Vagina (tissue), 2 donors: ENCODE measurements at places on chromosomes 2 and 18.

GRCh38 chr18:80244956-80245730 lies 2.2 kb downstream of the PARD6G start:
- DNase-seq: peak; percentile 84

DNA sequence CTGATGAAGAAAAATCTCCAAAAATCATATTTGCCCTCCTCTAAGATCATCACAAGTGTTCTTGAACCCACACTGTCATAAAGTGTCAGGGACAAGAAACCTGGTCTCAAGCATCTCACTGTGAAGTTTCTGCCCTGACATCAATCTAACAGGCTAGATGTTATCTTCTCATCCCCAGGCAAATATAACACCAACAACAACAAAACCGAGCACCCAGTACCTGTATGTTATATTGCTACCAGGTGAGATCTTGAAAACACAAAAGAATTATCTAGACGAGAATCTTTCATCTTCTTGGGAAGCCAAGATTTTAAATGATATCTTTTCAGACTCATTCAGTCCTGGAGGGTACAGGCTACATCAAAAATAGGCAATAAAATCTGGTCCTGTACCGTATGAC lies 8.8 kb upstream of the MAP4K3 start:
- no peak for DNase-seq

GRCh38 chr2:173160618-173161017 lies 85.0 kb downstream of the MAP3K20 start:
- no peak for DNase-seq

DNA sequence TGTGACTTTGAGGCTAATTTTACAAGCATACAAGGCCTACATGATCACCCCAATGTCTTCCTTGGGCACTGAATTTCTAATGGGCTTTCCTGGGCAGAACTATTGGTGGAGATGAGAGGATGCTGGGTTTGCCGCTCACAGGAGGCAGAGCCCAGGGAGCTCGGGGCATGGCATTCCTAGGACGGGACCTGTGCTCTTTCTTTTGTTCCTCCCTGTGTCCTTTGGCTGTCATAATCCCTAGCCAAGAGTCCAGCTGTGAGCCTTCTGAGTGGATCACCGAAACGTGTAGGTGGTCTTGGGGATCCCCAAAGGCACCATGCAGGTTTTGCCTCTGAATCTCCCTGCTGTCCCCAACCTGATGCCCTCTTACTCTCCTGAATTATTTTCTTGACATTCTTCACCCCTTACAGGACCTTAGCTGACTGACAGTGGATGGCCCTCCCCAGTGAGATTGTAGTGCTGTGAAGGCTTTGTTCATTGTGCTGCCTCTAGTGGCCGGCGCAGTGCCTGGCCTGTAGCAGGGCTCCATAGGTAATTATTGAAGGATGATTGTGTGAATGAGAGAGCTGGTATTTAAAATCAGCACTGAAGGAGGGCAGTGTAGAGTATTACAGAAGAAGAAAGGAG lies 221.9 kb downstream of the ZNF407 start:
- no peak for DNase-seq

DNA sequence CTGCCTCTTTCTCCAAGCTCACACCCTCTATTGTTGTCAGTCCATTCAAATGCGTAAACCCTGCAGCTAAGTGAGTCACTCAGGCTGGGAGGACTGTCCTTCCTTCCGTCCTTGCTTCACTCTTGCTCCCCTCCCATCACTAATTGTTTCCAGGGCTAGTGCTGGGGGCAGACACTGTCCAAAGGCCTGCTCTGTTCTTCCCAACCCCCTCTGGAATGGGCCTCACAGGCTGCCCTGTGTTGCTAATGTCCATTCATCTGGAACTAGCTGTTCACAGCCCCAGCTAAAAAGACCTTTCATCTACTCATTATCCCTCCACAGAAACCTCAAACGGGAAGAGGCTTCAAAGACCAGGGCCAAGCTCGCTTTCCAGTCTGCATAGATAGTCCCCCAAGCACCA lies 31.9 kb upstream of the NRP2 start:
- no peak for DNase-seq

- no peak for DNase-seq
These were observed 1459.8 kb upstream of the ACVR2A start for GRCh38 chr2:146385031-146385430.

DNA sequence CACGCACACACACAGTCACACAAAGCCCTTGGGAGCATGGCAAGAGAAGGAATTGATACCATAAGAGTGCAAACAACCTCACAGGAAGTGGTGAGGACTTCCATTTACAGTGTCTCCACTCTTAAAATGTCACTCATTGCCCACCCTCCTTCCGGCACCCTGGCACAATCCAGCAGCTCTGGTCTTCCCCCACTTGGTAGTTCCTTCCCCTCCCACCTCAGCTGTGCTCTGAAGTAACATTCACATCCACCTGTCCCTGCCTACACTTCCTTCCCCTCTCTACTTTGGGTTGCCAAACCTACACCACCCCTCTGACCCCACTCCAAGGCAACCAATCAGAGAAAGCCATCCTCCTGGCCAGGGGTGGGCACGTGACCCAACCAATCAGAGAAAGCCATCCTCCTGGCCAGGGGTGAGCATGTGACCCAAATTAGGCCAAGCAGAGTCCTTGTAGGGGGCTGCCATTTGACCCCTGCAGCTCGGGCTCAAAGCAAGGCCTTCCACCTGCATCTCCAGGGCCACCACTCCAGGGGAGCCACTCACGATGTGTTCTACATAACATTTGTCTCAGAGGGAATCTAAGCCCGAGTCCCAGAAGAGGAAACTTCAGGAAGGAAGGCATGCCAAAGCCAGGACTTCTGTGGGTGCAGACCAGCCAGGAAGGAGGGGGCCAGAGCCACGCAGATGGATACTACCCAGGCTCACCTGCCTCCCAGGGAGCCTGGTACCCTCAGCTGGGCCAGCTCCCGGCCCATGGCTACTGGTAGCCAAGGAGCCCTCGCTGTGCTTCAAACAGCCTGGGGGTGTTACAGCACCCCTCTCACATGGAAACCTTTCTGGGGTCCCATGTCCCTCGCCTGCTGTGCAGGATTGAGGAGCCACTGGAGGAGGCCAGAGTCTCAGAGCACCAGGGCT lies 21.2 kb downstream of the CYP26B1 start:
- DNase-seq: no peak

DNA sequence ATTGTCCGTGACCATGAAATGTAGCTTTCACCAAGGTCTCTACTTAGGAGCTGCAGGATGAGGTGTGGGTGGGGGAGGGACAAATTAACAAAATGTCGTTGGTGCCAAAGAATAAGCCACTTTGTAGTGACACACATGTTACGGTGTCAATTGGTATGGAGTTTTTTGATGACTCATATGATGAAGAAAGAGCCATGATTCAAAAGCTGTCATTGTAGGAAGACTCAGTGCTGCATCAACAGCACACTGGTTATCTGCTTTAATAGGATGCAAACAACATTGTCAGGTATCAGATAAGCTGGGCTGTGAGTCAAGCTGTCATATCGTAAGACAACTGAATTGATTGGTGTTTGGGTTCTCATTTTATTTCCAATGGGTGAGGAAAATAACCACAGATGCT lies 36.6 kb upstream of the BOD1L2 start:
- DNase-seq: no peak

- no peak for DNase-seq
These were observed 53.6 kb upstream of the RFX8 start for GRCh38 chr2:101528501-101528900.

GRCh38 chr2:169768262-169768995 lies 30.2 kb upstream of the SSB start:
- no peak for DNase-seq

GRCh38 chr2:42846026-42846425 lies 53.6 kb upstream of the HAAO start:
- peak; percentile 64 for DNase-seq

- no peak for DNase-seq
These were observed 46.9 kb upstream of the TAF1B start for GRCh38 chr2:9796056-9797010.

DNA sequence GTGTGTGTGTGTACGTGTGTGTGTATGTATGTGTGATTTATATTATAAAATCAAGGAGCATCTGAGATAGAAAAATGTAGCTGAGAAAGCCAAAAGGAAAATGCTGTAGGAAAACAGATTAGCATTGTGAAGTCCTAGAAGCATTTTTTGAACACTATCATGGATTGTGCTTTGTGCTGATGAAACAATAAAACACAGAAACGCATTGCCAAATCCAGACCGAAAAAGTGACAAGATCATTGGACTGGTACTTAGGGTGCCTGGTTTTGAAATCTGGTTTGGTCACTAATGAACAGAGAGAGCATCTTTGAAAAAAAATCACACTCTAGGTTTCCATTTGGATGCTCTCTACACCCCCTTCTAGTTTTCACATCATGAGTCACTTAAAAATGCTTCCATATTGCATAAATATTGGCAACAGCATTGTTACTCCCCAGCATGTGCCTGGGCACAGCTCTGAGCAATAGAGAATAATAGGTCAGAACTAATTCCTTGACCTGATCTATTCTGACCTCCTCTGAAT lies 214.6 kb upstream of the LRRTM1 start:
- no peak for DNase-seq

DNA sequence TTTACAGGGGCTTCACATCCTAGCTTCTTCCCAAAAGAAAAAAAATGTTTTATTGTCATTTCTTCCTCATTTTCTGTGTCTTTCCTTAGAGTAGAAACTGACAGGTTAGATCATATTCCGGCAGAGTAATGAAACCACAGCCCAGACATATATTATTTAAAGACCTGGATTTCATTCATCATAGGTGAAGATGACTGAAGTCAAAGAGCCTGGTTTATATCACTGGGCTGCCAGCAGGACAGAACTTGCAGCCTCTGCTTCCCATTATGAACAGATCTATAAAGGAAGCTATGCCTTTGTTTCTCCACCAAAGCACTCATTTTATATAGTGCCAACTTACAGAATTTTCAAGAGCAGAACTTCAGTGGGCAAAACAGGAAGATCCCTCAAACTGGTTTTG lies 137.9 kb downstream of the METTL4 start:
- no peak for DNase-seq

GRCh38 chr2:168593713-168594112 lies 137.6 kb downstream of the CERS6 start:
- no peak for DNase-seq

DNA sequence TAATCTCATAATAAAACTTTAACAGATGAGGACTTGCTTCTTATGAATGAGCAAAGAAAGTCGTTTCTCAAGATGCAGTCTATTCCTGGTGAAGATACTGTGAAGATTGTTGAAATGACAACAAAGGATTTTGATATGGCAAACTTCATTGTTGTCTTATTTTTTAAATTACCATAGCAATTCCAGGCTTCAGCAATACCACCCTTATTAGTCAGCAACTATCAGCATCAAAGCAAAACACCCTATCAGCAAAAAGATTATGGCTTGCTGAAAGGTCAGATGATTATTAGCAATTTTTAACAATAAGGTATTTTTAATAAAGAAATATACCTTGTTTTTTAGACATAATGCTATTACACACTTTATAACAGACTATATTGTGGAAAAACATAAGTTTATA lies 88.3 kb downstream of the COL5A2 start:
- no peak for DNase-seq

GRCh38 chr2:192148241-192148619 lies 46.5 kb downstream of the TMEFF2 start:
- DNase-seq: no peak

DNA sequence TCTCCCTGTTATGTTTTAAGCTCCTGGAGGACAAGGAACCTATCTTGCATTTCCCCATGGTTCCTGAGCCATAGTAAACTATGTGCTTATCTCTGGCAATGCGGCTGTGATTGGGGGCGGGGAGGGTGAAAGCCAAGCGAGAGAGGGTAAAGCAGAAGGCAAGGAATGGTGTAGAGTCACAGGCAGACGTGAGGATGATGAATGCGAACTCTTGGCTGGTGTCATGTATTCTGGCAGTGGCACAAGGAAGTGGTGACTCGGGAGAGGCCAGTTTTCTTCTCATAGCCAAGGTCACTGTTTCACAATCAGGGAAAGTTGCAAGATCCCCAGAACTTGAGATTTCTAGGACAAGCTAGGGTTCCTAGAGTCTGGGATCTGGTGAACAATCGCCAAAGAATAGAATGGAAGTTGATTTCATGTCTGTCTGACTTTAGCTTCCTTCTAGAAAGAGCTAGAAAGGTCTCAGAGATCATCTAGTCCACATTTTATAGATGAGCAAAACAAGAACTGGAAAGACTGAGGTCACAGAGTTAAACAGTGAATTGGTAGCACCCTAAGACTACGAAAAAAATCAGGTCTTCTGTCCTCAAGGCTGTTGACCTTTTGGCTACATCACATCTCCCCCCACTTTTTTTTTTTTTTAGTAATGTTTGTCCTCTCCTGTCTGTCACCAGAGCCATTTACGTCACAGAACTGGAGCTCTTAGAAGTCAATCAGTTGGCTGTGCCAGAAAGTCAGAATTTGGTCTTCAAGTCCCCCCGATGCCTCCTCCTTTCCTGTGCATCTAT lies 137.0 kb downstream of the BCL11A start:
- no peak for DNase-seq

- no peak for DNase-seq
These were observed 4.7 kb upstream of the ZNF516 start for GRCh38 chr18:76499637-76500340.

DNA sequence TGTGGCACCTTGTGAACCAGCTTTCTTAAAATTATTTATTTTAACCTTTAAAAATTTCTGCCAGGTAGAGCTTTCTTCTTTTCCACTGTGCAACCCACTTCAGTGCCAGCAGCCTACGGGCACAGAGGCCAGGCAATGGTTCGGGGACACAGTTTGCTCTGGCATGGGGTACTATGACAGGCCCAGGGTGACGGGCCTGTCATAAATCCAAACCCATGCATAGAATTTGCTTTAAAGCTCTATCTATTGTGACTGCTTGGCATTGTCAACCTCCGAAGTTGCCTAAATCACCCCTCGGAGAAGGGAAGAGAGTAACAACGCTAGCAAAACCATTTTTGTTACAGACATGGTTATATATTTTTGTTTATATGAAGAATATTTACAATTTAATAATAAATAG lies 1.5 kb downstream of the ODC1 start:
- DNase-seq: no peak

DNA sequence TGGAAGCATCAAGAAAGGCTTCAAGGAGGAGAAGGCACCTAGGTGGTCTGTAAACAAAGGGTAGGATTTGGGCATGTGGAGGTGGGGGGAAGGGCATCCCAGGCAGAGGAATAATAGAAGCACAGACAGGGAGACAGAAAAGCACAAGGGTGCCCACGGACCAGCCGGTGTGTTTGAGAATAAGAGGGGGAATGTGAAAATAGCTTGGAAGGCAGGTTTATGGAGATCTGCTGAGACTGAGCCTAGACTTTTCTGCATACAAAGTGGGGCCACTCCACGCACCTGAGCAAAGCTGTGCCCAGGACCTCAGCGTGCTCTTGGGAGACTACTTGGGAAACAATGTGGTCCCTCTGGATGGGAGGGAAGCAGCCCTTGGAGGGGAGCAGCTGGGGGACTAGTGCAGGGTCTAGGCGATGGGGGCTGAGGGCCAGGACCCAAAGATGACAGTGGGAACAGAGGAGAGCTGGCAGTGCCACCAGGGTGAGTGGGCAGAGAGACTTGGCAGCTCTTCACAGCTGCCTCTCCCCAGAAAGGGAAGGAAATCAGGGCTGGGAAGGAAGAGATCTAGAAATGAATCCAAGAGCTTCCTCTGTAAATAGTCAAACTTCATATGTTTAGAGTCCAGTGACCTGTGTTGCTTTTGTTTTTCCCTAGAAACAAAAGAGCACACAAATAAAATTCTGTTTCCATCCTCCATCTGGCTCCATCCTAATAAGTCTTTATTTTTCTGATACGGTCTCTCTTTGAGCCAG lies 110.7 kb upstream of the SMAD7 start:
- no peak for DNase-seq

- no peak for DNase-seq
These were observed 74.4 kb downstream of the MEIS1 start for GRCh38 chr2:66509326-66509811.

- no peak for DNase-seq
These were observed 172.8 kb downstream of the VAPA start for GRCh38 chr18:10086458-10087210.
